GM10248 (cell line): ENCODE measurements at places on chromosomes 1 and 21.

DNA sequence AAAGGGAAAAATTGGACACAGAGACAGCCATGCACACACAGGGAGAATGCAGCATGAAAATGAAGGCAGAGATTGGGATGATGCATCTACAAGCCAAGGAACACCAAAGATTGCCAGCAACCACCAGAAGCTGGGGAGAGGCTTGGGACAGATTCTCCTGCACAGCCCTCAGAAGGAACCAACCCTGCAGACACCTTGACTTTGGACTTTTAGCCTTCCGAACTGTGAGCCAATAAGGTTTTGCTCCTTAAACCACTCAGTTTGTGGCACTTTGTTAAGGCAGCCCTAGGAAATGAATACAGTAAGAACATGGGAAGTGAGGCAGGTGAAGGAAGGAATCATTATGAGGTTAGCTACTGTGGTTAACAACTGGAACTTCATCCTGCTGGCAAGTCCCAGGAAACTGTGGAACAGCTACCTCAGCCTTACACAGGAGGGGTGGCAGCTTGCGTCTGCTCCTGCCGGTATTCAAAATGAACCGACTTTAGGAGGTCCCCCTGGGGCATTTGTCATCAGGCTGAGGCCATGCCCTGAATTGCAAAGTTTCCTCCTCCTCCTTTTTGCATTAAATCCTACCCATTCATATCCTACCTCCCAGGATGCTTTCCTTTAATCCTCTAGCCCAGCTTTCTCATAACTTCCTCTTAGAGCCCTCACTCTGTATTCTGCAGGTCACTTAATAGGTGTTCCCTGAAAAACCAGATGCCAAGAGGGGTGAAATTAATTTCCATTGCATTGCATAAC, 15.4 kb downstream of the CD247 start:
- no peak for DNase-seq

DNA sequence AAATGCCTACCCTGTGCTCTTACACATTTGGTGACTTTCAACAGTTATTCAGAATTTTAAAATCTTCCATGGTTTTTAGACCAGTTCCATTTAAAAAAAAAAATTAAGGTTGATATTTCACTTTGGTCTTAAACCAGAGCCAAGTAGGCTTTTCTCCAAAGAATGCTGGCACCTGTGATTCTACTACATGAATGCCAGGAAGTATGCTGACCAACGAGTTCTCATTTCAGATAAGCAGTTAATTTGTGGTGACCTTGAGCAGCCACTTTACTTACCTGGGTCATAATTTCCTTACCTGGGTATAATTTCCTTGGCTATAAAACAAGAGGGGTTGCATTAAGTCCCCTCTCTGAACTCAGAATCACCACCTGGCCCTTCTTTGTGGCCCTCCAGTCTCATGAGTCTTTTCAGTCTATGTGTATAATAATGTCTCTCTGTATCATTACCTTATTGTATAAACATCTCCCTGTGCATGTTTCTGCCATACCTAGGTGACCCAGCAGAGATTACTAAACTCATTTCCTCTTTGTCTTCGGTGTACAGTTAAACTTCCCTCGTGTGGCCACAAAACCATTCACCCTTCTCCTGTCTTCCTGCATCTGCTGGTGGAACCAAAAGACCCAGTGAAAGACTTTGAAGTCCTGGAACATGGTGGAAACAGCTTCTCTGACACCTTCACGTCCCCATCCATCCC, 139.1 kb upstream of the DPT start:
- DNase-seq = no peak

DNA sequence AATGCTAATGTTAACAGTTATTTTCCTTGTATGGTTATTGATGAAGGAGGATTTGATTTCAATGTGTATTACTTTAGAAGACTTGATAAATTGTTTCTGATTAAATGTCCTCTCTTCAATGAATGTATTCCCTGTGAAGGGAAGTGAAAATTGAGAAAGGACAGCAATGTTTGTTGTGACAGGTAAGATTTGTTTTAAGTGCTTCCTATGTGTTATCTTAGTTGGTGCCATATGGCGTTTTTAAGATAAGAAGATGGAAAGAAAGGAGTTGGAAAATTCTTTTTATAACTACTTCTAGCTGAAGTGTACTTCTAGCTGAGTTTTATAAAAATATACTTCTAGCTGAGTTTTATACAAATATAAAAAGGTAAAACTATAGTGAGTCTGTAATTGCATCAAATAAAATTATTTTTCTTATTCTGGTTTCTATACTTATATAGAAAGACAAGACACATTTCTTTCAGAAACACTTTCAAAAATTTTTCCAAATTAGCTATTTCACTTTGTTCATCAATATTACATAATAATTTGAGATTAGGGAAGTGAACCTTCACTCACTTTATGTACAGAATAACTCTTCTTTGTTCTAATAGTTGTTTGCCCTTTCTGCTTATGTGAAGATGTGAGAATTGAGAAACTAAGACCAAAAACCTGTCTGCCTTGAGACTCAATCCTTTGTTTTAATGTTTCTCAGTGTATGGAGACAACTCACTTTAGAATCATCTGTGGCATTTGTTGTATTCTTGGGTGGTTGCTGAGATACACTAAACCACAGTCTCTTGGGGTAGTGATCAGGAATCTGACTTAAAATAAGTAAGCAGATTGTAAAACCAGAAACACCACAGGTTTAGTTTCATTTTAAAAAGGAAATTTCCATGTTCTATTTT, 382.9 kb upstream of the B3GALT2 start:
- no peak for DNase-seq

DNA sequence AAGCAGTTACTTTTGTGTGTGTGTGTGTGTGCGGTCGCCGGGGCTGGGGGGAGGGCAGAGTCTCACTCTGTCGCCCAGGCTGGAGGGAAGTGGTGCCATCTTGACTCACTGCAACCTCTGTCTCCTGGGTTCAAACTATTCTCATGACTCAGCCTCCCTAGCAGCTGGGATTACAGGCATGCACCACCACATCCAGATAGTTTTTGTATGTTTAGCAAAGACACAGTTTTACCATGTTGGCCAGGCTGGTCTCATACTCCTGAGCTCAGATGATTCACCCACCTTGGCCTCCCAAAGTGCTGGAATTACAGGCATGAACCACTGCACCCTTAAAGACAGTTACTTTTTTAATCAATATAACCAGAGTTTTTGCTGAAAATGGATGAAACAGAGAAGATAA, 207.0 kb downstream of the PTPRC start:
- DNase-seq = no peak
